ENCODE measurements at places on chromosomes 16 and 17.

- peak; percentile 96 for DNase-seq
These were observed at the start of gene RMI2 for GRCh38 chr16:11345040-11345862. RMI2 (plus strand) TSS chr16:11345459; CDS start chr16:11345472, 13 bp downstream.

GRCh38 chr16:21159281-21159951 is 942 bp downstream of the LDAF1 start:
- no peak for DNase-seq

DNA sequence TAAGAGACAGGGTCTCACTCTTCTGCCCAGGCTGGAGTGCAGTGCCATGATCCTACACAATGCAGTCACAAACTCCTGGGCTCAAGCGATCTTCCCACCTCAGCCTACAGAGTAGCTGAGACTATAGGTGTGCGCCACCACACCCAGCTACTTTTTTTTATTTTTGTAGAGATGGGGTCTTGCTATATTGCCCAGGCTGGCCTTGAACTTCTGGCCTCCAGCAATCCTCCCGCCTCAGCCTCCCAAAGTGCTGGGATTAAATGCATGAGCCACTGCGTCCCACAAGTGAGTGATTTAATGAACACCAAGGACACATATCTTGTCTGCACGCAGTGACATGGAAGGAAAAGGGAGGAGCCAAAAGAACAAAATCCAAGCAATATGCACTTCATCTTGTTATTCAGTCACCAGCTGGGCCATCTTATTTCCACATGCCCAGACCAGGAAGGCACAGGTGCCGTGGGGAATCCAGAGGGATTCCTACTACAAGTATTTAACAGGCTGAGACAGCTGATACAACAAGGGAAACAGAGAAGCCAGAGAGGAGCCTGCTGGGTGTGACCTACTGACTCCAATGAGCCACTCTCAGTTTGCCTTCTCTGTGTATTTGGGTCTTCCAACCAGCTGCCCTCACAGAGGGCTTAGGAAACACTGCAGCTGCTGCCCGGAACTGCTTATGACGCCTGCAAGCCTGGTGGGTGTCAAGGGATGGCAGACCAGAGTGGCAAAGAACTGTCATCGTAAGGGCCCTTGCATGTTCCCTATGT is 17.0 kb downstream of the LSM12 start:
- DNase-seq = no peak

DNA sequence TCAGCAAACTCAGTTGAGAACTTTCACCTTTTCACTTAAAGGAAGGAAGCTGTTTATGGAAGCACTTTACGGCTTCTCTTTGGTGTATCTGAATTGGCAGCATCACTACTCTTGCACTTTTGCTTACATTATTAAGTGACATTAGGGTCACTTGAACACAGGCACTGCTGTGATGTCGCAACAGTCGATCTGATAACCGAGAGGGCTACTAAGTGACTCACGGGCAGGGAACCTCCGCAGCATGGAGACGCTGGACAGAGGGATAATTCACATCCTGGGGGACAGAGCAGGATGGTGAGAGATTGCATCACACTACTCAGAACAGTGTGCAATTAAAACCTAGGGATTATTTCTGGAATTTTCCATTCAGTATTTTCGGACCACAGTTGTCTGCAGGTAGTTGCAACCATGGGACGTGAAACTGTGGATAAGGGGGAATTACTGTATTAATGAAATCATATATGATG is 56.5 kb downstream of the DNAH2 start:
- DNase-seq = peak; percentile 75

- no peak for DNase-seq
These were observed 118.4 kb upstream of the NOG start for GRCh38 chr17:56475116-56475515.

GRCh38 chr17:33169580-33170285 is 123.4 kb downstream of the ASIC2 start:
- peak; percentile 2 for DNase-seq

- peak; percentile 50 for DNase-seq
These were observed 49.9 kb upstream of the COX10 start for GRCh38 chr17:14019186-14019956.

DNA sequence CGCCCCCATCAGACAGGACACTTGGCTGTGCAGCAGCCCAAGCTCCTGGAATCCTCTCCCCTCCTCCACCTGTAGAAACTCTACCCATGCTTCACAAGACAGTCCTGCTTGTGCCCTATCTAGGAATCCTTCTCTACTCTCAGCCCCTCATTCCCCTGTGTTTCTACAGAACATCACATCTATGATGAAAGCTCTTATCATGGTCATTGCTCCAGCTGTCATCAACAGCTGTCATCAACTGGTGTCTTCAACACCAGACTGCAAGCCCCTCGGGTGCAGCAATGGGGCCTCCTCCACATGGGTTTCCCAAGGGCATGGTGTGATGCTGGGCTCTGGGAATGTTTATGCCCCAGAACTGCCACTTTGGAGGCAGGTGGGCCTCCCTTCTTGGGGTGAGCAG is 21.1 kb upstream of the CDRT4 start:
- DNase-seq = no peak

GRCh38 chr17:40190197-40191021 is 13.1 kb downstream of the RAPGEFL1 start:
- no peak for DNase-seq

- DNase-seq = no peak
These were observed 4.6 kb upstream of the KRT16 start for GRCh38 chr17:41617136-41617535.

GRCh38 chr16:85461814-85462713 is 151.1 kb upstream of the GSE1 start:
- DNase-seq = peak; percentile 44

DNA sequence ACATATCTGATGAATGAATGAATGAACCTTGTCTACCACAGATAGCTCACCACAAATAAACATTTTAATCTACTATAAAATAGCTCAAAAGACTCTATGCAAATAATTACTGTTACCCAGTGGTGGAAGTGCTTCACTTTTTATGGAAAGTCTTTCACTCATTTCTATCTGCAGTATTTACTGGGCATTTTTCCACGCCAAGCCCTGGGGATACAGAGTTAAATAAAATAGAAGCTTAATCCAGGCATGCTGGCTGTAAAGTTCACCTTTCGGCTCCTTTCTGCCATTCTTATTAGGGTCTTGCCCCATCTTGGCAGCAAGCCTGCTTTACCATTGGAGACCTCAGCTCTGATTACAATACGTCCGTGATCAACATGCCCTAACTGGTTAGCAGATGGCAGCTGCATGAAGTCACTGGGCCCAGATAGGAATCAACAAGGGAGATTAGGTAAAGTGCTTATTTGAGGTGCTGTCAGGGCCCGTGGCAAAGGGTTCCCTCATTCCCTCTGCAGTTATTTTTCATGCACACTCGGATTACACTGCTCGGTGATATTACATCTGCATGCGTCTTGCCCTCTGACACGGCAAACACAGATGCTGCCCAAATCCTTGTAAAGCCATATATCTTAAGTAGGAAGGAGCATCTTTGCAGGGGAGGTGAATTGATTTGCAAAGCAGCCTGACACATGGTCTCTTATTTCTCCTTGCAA is 648.9 kb downstream of the WWOX start:
- no peak for DNase-seq

DNA sequence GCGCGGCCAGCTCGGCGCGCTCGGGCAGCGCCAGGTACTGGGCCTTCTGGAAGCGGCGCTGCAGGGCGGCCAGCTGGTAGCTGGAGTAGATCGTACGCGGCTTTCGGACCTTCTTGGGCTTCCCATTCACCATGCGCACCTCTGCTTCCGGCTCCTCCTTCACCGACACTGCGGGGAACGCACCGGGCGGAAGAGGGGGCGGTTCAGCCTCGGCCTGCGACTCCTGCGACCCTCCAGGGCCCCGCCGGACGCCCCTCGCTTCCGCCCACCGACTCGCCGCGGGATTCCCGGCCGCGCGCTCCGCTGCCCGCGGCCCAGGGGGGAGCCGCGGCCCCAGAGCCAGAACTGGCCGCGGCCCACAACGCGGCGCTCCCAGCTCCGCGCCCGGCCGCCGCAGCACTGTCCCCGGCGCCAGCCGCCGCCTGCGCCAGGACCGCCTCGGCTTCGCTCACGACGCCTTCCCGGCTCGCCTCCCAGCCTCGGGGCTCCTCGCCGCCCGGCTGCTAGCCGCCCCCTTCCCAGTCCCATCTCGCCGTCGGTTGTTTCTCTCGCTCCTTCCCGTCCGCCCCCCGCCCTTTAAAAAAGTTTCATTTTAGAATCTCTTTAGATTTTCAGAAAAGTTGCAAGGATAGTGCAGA is 1.5 kb downstream of the DLX3 start:
- peak; percentile 7 for DNase-seq

DNA sequence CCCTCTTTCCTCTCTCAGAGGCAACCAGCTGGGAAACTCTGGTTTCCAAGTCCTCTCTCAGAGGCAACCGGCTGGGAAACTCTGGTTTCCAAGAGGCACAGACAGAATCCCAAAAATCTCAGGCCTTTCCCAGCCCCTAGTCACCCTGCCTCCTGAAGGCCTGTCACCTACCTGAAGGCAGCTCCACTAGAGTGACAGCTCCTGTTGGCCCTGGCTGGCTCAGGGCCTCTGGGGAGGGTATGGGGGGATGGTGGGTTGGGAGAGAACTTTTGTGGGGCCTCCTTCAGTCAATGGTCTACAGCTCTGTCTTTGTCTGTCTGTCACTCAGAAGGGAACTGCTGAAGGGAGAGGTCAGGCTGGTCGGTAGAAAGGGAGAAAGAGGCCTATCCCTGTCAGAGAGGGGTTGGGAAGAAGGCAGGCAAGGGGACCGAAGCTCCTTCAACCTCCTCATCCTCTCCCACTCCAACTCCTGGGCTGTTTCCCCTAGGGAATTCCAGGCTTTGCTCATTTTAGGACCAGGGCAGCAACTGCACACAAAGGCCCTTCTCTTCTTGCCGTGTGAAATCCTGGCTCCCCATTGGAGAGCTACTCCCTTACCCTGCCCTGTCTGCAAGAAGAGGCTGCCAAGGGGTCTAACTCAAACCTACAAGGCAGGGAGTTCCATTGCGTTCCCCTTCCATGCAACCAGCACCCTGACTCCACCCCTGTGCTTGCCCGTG is 23.6 kb downstream of the COPZ2 start:
- no peak for DNase-seq

DNA sequence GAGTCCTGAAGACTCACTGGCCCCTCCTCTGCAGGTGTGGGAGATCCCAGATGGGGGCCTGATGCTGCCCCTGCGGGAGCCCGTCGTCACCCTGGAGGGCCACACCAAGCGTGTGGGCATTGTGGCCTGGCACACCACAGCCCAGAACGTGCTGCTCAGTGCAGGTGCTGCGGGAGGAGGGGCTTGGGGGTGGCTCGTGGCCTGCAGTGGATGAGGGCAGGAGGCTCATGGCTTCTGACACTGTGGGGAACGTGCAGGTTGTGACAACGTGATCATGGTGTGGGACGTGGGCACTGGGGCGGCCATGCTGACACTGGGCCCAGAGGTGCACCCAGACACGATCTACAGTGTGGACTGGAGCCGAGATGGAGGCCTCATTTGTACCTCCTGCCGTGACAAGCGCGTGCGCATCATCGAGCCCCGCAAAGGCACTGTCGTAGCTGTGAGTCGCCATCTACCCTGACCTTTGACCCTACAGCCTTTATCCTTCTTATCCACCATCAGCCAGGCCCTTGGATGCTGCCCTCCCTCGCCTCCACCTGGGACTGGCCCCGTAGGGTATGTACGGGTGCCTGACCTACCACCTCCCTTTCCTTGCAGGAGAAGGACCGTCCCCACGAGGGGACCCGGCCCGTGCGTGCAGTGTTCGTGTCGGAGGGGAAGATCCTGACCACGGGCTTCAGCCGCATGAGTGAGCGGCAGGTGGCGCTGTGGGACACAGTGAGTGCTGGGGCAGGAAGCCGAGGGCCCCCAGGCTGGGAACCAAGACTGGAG is 3.6 kb downstream of the CORO1A start:
- peak; percentile 52 for DNase-seq

GRCh38 chr16:22859925-22860324 is 46.0 kb downstream of the HS3ST2 start:
- no peak for DNase-seq

- DNase-seq = no peak
These were observed 31.1 kb downstream of the ADAMTS18 start for GRCh38 chr16:77403732-77404131.

- no peak for DNase-seq
These were observed 21.7 kb downstream of the MILR1 start for GRCh38 chr17:64470625-64471024.

GRCh38 chr16:66720766-66721165 is 24.2 kb upstream of the CMTM4 start:
- no peak for DNase-seq

- DNase-seq = peak; percentile 96
These were observed 17.3 kb upstream of the EEF2K start for GRCh38 chr16:22188595-22189442.

GRCh38 chr17:73228748-73229236 is 32.9 kb downstream of the CPSF4L start:
- DNase-seq = peak; percentile 88

GRCh38 chr17:28901866-28902818 is 737 bp downstream of the DHRS13 start:
- no peak for DNase-seq

DNA sequence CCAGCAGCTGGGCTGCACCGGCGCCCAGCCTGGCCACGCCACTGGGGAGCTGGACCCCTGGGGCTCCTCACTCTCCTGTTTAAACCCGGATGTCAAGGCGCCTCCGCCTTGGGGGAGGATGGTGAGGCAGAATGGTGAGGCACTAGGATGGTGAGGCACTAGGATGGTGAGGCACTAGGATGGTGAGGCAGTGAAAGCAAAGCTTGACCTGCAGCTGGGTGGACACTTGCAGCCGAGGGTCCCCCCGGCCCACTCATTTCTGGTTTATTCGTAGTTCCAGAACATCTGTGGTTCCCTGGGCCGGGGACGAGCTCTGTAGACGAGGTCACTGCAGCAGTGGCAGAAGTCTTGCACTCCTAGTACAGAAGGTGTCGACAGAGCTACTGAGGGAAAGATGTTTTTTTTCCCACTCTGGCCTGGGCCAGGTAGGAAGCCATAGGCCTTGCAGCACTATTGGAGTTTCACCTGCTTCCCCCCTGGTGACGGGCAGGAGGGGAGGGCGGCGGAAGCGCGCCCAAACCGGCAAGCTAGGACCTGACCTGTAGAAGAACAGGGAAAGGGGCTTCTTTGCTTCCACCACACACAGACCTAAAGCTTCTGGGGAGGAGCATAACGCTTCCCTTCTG is 1.1 kb upstream of the HNF1B start:
- no peak for DNase-seq

- DNase-seq = no peak
These were observed 93.7 kb downstream of the CA10 start for GRCh38 chr17:52064791-52065211.

GRCh38 chr16:80569440-80570105 is 28.8 kb downstream of the DYNLRB2 start:
- peak; percentile 44 for DNase-seq

GRCh38 chr16:84547546-84548061 is 43.1 kb upstream of the MEAK7 start:
- DNase-seq = no peak
